ENCODE measurements at places on chromosomes 12 and 14. TPM values are rescaled to one million over a fixed set of nuclear protein-coding genes. Genes with fewer than 3 reads are reported as not detected.

DNA sequence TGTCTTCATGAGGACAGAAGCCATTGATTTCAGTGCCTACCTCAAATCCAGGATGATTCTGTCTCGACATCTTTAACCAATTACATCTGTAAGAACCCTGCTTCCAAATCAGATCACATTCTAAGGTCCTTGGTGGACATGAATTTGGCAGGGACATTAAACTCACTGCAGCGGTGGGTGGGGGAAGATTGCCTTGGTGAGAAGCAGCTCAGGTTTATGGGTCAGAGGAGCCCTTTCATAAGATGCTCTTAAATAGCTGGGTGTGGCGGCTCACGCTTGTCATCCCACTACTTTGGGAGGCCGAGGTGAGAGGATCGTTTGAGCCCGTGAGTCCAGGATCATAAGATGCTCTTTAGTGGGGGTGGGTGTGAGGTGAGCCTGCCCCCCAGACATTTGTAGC is 42.9 kb downstream of the ELK3 start:
- no peaks in the 10 kb centered on the region for H3K36me3 ChIP-seq
- no peaks in the 10 kb centered on the region for H3K27me3 ChIP-seq
- no peak for DNase-seq

DNA sequence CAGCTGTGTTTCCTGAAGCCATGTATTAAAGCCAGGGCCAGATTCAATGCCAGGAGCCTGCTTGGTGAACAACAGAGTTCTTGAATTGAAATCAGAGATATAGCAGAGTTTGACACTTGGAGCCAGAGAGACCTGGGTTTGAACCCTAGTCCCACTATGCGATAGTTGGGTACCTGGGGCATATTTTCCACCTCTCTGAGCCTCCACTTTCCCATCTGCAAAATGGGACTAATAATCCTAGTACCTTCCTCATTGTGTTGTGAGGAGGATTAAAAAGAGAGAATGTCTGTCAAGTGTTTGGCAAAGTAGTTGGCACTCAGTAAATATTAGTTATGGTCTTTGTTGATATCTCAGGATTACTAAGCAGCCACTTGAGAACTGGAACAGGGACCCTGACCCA is 6.0 kb upstream of the HRK start:
- H3K27ac ChIP-seq: no peak overlapping the region
- no peaks in the 10 kb centered on the region for H3K36me3 ChIP-seq
- H3K4me3 ChIP-seq: no peak overlapping the region
- H3K4me1 ChIP-seq: no peaks in the 10 kb centered on the region

Gene RASAL1
- total RNA-seq: not detected

- DNase-seq: no peak
- H3K4me3 ChIP-seq: no peak overlapping the region
- H3K27me3 ChIP-seq: no peaks in the 10 kb centered on the region
Measured at GRCh38 chr12:99436584-99436983, 211.0 kb upstream of the GARIN6 start.

DNA sequence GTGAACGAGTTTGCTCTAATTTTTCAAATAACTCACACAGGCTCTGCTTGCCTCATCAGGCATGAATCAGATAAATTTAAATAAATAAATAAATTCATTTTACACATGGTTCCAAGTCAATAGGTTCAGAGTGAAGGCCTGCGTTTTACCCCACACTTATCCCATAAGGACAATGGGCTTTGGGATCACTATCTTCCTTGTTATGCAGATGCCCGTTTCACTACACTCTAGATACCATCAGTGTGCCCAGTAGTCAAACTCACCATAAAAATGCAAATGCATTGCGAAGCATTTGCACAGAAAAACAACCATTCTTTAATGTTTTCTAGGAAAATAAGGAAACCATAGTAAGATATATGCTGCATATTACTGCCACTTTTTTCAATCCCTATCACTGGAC is 155.9 kb upstream of the CCDC196 start:
- H3K4me3 ChIP-seq: no peak overlapping the region
- H3K36me3 ChIP-seq: no peaks in the 10 kb centered on the region
- DNase-seq: no peak
- no peaks in the 10 kb centered on the region for H3K27me3 ChIP-seq
- no peaks in the 10 kb centered on the region for H3K4me1 ChIP-seq

Gene PRMT5
- 111 TPM for total RNA-seq

Gene PLEKHG7
- total RNA-seq: 0.12 TPM

Gene TMEM116
- 11.0 TPM for total RNA-seq

DNA sequence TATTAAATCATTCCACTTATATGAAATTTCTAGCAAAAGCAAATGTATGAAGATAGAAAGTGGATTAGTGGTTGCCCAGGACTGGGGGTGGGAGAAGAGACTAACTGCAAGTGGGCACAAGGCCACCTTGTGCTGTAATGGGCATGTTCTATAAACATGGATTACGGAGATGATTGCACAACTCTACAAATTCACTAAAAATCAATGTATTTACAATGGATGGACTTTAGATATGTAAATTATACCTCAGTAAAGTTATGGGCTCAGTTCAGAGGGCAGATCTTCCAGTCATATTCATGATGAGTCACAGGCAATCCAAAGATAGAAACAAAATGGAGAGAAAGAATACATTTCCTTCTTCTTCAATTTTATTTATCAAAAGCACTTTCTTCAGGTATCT is 173.9 kb downstream of the NDUFA12 start:
- no peaks in the 10 kb centered on the region for H3K27me3 ChIP-seq
- DNase-seq: no peak
- no peaks in the 10 kb centered on the region for H3K36me3 ChIP-seq
- H3K27ac ChIP-seq: no peak overlapping the region

Gene SIX6
- total RNA-seq: not detected

Gene KICS2
- 8.2 TPM for total RNA-seq

DNA sequence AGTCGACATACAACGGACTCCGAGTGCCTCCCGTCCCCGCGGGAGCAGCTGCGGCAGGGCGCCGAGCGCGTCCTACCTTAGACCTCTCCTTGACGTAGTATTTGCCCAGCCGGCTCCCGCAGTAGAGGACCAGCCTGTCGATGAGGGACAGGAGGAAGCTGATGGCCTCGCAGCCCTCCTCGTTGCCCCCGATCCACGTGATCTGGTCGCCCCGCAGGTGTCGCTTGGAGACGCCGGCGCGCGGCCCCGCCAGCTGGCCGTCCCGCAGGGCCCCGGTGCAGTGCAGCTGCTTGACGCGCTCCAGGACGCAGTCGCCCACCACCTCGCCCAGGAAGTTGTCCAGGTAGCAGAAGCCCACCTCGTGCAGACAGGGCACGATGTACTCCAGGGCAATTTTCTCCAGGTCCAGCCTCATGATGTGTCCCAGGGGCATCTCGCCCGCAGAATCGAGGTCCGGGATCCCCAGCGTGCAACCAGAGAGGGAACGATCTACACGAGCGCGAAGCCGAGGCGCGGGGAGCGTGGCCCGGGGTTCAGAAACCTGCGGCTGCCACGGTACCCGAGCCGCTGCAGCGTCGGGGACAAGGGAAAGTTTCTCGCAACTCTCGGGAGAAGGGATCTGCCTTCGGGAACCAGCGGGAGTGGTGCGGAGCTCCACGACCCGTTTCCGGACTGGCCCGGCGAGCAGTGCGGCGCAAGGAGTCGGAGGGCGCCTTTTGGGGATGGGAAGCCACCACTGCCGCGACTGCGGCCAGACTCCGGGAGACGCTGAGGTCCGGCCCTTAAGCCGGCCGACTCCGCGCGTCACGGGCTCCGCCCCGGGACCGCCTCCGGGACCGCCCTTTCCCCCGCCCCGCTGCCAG is at the start of gene EGLN3:
TSS of gene EGLN3 (minus strand) at position 755 of the 863 bp plus-strand sequence. CDS start at position 433, 322 bp downstream.
- peak within 1 kb of the TSS; percentile 70 for H3K27ac ChIP-seq
- H3K4me3 ChIP-seq: peak within 1 kb of the TSS; percentile 57
- peaks cover 9% of the 10 kb centered on the region for H3K4me1 ChIP-seq
- no peaks in the 10 kb centered on the region for H3K27me3 ChIP-seq
- DNase-seq: peak; percentile 90

- H3K27me3 ChIP-seq: no peaks in the 10 kb centered on the region
- no peak overlapping the region for H3K27ac ChIP-seq
- peaks cover 11% of the 10 kb centered on the region for H3K4me1 ChIP-seq
- H3K4me3 ChIP-seq: no peak overlapping the region
- no peaks in the 10 kb centered on the region for H3K36me3 ChIP-seq
Measured at GRCh38 chr14:93897476-93897845, 29.7 kb upstream of the FAM181A start.

- H3K27me3 ChIP-seq: no peaks in the 10 kb centered on the region
- no peaks in the 10 kb centered on the region for H3K4me1 ChIP-seq
- no peak for DNase-seq
- H3K27ac ChIP-seq: no peak overlapping the region
- H3K4me3 ChIP-seq: no peak overlapping the region
Measured at GRCh38 chr14:74821267-74821915, 54.6 kb downstream of the PROX2 start.

Gene CDK2
- total RNA-seq: 110 TPM

Gene MEG3
- total RNA-seq: not detected

Gene SDS
- total RNA-seq: not detected

DNA sequence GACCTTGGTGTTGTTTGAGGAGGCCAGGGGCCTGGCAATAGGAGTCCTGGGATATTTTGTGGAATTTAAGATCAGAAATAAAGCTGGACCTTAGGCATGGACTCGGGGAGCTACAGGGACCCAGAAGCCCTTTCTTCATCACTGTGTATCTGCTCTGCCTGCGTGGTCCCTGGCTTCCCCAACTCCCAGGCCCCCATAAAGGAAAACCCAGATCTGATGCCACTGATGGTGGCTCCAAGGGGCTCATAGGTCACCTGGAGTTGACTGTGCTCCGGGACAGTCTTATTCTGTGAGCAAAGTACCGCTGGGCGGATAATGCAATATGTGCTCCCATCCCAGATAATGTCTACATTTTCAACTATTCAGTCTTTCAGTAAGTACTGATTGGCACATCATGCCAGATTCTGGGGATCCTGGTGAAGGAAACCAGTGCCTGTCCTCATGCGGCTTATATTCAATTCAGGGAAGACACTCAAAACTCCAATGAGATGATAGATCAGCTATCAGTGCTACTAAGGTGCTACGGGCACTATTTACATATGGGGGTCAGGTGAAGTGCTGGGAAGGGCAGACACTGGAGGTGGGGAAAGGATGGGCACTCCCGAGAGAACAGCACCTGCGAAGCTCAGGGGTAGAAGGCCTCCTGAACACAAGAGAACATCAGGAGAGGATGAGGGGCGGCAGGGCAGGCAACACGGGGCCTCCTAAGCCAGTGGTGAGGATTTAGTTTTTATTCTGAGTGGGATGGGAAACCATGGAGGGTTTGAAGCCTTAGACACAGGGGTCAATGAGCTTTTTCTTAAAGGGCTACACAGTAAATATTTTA is 5.5 kb upstream of the SELPLG start:
- no peak overlapping the region for H3K4me3 ChIP-seq
- no peaks in the 10 kb centered on the region for H3K4me1 ChIP-seq
- no peaks in the 10 kb centered on the region for H3K36me3 ChIP-seq
- H3K27me3 ChIP-seq: no peaks in the 10 kb centered on the region
- no peak for DNase-seq

Gene RARG
- total RNA-seq: 12.9 TPM

DNA sequence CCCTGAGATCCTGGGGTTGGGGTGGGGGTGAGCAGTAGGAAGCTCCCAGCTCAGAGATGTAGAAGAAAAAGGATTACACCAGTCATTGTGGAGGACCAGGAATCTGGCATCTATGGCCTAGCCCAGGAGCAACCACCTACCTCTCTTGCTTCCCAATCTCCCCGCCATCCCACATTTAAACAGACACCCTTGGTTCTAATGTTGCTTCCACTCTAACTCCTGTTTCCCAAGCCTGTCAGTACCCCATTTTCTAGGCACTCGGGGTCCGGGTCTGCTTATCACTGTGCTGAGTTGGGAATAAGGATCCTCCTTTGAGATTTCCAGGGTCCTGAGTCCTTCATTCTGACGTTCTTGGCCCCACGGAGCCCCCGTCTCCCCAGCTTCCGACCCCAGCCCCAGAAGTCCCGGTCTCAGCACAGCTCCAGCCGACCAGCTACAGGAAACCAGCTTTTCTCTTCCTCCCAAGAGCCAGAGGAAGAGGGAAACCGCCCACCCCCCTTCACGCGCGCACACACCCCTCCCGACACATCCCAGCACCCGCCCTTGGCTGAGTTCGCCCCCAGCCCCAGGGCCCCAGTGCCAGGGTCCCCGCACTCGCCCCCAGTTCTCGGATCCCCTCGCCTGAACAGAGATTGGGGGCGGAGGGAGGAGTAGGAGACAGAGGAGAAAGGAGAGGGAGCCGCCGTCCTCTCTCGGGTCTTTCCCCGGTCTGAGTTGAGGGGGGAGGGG is 1.2 kb downstream of the ITGA5 start:
- peak overlapping the region; percentile 67 for H3K4me3 ChIP-seq
- DNase-seq: no peak
- H3K27ac ChIP-seq: peak overlapping the region; percentile 77
- no peaks in the 10 kb centered on the region for H3K36me3 ChIP-seq

- H3K27ac ChIP-seq: peak overlapping the region; percentile 79
- H3K4me3 ChIP-seq: no peak overlapping the region
- peaks cover 7% of the 10 kb centered on the region for H3K4me1 ChIP-seq
- DNase-seq: no peak
- H3K36me3 ChIP-seq: no peaks in the 10 kb centered on the region
Measured at GRCh38 chr12:121610239-121611149, 15.8 kb upstream of the ORAI1 start.

Gene CABP1
- total RNA-seq: 0.95 TPM

DNA sequence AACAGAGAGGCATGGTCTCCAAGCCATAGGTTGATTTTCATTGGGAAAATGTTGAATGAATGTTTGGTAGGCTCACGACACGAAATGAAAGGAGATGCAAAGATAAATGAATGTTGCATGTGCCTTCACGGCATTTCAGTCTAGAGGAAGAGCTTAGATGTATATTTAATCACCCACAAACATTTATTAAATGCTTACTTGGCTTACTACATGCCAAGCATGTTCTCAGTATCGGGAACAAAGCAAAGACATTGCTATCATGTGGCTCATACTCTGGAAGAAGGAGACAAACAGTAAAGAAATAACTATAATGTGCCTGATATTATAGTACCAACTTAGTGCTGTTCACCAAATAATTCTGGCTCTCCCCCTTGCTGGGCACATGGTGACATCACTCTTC is 133.5 kb downstream of the LLPH start:
- no peak overlapping the region for H3K27ac ChIP-seq
- H3K4me3 ChIP-seq: no peak overlapping the region
- no peak for DNase-seq
- no peaks in the 10 kb centered on the region for H3K4me1 ChIP-seq
- H3K27me3 ChIP-seq: no peaks in the 10 kb centered on the region
- no peaks in the 10 kb centered on the region for H3K36me3 ChIP-seq

Gene FZD10
- total RNA-seq: 0.09 TPM

GRCh38 chr14:98704441-98704840 is 567.6 kb downstream of the BCL11B start:
- no peaks in the 10 kb centered on the region for H3K36me3 ChIP-seq
- no peaks in the 10 kb centered on the region for H3K4me1 ChIP-seq
- H3K27ac ChIP-seq: no peak overlapping the region
- no peak for DNase-seq

Gene SIRT4
- 3.6 TPM for total RNA-seq

GRCh38 chr12:52655251-52655650 is 3.2 kb upstream of the KRT2 start:
- H3K27ac ChIP-seq: no peak overlapping the region
- no peaks in the 10 kb centered on the region for H3K36me3 ChIP-seq
- no peaks in the 10 kb centered on the region for H3K27me3 ChIP-seq
- no peak overlapping the region for H3K4me3 ChIP-seq
- DNase-seq: no peak
- no peaks in the 10 kb centered on the region for H3K4me1 ChIP-seq

- H3K4me3 ChIP-seq: no peak overlapping the region
- peaks cover 55% of the 10 kb centered on the region for H3K4me1 ChIP-seq
- peak overlapping the region; percentile 89 for H3K27ac ChIP-seq
- no peak for DNase-seq
- H3K36me3 ChIP-seq: no peaks in the 10 kb centered on the region
Measured at GRCh38 chr12:46494424-46494823, 121.9 kb upstream of the SLC38A2 start.

Data from Caco-2 (cell line).